ENCODE measurements at places on chromosomes 4 and X.

- DNase-seq = no peak
Measured at GRCh38 chrX:126982158-126982557, 162.6 kb downstream of the PRR32 start.

DNA sequence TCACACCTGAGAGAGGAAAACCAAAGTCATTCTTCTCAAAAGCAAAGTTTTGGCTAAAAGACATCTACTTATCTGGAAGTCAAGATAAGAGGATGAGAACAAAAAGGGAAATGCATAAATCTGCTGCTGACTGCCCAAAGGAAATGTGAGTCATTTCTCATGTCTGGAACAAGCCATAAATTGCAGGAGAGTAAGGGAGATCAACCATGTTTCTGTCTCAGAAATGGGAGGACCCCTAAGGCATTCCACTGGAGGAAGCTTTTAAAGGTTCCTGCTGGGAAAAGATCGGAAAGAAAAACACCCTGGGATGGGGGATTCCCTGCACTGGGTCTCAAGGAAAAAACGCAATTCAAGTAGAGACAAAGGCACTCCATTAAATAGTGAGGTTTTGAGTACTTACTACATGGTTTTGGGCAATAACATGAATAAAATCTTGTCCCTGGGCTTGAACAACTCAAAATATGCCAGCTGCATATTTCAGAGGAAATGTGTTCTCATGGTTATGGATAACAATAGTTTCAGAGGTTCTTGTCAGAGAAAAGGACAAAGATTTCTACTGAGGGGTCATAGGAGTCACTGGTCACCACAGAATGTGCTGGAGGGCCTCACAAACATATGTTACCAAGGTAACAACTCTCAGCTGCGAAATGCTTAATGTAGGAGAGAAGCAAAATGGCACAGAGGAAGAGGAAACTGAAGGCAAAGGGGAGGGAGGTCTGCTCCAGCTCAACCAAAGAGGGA, 19.3 kb downstream of the GPR143 start:
- no peak for DNase-seq

- DNase-seq = no peak
Measured at GRCh38 chrX:82237328-82237727, 1035.4 kb downstream of the SH3BGRL start.

DNA sequence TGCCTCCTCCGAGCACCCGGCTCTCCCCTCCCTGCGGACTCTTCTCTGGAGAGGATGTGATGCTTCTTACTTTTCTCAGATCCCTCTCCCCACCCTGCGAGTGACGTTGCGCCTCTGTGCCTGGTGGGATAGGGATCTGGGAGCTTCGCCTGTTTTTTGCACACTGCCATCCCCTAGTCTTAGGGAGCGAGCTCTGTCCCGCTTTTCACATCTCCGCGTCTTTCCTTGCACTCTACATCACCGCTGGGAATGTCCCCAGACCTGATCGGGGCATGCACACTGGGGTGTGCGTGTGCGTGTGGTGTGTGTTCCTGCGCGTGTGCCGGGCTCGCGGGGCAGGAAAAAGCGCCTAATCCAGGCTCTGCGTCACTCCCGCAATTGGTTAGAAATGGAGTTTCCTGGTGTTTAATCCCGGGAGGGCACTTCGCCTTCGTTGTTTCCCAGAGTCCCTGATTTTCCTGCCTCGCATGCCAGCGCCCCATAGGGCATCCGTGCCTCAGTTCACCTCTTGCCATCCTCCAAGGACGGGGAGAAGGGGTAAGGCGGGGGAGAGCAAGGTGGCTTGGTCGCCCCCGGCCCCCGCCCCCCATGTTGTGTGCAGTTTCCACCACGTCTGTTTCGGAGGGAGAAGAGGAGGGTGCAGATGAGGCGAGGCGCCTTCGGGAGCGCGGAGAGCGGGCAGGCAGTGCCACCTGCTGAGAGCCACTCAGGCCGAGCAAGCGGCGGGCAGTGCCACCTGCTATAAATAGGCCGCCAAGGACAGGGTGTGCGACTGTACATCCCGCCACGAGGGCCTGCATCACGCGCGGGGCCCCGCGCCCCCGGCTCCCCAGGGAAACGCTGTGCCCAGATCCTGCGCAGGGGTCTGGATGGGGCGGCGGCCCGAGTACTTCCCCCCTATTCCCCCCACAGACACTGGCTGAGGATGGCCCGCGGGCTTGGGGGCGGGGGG, 759 bp upstream of the TBC1D1 start:
- DNase-seq = peak; percentile 53

DNA sequence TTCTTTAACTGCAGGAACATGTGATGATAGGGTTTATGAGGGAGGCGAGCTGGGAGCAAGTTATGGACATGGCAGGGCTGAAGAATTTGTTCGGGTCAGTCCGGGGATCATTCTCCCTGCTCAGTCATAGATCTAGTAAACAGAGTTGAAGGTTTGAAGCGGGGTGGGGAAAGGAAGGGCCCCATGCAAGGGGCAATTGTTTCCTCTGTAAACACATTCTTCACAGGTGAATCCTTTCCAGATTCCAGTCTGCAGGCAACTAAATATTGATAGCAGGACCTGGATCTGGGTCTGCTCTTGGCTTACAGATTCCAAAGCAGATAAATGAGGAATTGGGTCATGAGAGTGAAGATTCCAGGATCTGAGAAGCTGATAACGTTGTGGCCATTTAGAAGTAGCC, 44.3 kb upstream of the ARHGAP24 start:
- DNase-seq = no peak

DNA sequence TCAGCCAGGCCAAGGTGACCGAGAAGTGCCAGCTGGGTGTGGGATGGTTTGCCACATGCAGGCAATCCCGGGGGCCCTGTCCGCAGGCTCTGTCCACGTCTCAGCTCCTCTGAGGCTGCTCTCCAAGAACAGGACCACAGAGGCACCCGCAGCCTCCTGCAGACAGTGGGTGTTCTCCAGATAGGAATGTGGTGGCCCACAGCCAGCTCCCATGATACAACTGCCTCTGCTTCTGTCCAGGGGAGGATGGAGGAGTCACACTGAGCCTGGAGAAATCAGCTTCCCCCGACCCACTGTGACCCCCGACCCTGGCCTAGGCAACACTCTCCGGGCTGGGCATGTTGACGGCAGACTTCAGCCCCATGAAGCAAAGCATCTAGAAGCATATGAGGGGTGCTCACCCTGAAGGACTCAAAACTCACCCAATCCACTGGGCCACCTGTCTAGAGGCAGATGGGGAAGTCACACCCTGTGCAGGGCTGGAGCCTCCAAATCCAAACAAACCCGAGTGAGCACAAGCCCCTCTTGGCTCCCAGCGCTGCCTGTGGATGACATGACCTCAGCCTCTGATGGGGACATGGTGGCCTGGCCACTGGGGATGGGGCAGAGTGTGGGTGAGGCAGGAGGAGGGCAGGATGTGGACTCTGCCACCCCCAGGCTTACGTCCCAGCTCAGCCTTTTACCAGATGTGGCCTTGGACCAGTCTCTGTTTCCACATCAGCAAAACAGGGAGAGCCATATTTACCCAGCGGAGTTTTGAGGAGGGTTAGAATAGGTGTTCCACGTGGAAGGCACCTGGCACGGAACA, 102.3 kb downstream of the PSAPL1 start:
- DNase-seq = no peak

- DNase-seq = no peak
Measured at GRCh38 chrX:116318672-116319071, 117.7 kb upstream of the SLC6A14 start.

GRCh38 chr4:42600578-42600977, 56.3 kb downstream of the ATP8A1 start:
- DNase-seq = peak; percentile 19

GRCh38 chrX:65610481-65610880, 57.0 kb upstream of the MSN start:
- no peak for DNase-seq

GRCh38 chr4:1029529-1029928, 18.1 kb downstream of the FGFRL1 start:
- no peak for DNase-seq

DNA sequence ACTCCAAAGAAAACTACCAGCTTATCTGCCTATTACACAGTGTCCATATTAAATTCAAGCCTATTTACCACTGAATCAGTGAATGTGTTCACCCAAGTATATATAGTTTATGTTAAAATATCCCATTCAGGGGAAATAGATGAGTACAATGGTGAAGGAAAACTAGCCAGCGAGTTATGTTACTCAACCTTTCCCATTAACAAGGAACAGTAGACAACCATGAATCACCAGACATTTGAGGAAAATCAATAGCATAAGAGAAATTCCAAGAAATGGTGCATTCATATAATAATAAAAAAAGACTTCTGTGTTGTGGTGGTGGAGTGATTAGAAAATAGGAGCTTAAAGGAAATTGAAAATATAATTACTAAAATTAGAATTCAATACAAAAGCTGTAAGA, 21.3 kb downstream of the IQCM start:
- DNase-seq = no peak

DNA sequence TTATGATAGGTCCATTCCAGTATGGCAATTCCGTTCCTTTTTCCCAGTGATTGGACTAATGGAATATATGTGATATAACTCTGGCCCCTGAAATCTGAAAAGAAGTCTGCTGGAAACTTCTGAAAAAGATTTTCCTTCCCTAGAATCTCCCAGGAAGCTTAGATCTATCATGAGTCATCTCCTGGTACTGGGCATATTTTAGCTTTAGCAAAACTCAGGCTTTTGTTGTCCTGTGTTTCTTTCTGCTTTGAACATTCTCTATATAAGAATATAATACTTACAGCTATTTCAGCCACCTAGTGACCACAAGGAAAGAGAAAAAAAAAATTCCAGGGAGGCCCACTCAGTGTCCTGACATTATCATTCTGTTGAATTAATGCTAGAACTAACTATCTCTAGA, 597.2 kb upstream of the GRIA3 start:
- no peak for DNase-seq

- DNase-seq = no peak
Measured at GRCh38 chr4:24195991-24196736, 306.3 kb upstream of the PPARGC1A start.

DNA sequence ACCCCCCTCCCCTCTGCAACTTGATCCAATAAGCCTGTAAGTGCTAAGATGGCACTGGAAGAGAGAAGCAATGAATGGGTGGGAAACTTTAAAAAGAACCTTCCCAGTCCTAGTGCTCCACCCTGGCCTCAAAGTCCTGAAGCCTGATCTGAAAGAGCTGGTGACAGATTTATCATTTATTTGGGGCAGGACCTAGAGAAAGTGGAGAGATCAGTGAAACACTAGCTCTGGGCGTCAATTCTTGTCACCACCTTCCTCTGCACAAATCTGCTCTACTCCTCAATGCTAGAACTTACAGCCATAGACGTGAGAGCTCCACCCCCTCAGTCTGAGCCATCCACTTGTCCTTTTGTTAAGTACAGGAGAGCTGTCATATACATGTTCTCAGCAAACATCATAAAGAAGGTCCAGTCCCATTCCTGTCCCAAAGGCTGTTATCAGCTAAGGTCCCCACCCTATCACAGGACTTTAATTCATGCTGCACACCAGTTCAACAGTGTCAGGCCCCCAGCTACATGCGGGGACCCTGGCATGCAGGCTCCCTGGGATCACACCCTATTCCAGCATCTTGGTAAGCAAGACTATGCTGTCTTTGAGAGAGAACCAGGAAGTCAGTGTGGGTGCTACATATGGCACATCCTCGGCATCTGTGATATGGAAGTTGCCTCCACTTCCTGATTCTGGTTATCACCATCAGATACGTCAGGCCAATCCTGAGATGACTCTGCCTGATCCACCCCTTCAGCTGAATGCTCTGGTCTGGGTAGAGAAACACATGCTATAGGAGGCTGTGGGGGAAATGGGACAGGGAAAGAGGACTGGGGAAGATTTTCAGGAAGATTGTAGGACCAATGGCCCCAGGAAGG, 2.3 kb downstream of the P2RY4 start:
- no peak for DNase-seq

GRCh38 chr4:176376032-176376614, 56.4 kb downstream of the SPCS3 start:
- no peak for DNase-seq

DNA sequence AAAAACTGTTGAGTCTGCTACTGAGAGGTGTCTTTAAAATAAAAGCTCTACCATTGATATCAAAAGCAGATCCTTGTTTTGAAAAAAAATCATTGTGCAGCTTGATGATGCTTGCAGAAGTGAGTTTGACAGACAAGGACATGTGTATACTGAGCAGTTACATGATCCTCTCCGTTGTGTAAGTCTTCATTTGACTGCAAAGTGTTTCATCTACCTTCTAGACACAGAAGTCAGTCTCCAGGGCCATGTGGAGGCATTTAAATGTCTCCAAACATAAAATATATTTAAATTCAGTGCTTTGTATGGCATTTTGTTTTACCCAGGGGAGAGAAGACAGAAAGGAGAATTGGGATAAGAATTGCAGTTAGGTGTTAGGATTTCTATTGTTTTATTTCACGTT, 107.8 kb upstream of the MYOZ2 start:
- no peak for DNase-seq

GRCh38 chr4:15778289-15779241, at the start of gene CD38:
Gene CD38 (plus strand): TSS chr4:15778328. CDS start chr4:15778415, 87 bp downstream.
- peak; percentile 58 for DNase-seq

GRCh38 chr4:163495900-163496299, 1.4 kb downstream of the TMA16 start:
- DNase-seq = peak; percentile 37

DNA sequence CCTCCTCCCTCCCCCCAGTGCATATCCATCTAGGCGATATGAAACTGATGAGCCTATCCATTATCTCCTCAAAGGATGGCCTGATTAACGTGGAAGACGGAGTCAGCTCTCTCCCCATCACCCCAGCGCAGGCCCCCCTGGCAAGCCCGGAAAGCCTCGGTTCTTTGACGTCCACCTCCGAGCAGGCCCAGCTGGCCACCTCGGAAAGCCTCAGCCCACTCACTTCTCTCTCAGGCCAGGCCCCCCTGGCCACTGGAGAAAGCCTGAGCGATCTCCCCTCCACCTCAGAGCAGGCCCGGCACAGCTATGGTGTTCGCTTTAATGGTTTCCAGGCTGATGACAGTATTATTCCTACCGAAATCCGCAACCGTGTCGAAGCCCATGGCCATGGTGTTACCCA, 14.8 kb downstream of the GABRQ start:
- DNase-seq = no peak

DNA sequence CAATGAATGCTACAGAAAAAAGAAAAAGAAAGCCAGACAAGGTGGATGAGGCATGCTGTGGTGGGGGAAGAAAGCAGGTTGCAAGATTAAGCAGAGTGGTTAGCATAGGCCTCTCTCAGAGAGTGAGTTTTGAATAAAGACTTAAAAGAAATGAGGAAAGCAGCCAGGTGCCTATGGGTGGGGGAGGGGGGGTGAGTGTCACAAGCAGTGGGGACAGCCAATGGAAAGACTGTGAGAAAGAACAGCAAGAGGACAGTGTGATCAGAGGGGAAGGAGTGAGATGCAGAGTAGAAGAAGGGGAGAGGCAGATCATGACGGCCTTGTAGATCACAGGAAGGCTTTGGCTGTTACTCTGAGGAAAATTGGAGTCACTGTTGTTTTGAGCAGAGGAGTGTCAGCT, 162.5 kb downstream of the SOX3 start:
- DNase-seq = no peak

All from naive B cell (primary cell).